ENCODE measurements at places on chromosomes 12 and 14.

DNA sequence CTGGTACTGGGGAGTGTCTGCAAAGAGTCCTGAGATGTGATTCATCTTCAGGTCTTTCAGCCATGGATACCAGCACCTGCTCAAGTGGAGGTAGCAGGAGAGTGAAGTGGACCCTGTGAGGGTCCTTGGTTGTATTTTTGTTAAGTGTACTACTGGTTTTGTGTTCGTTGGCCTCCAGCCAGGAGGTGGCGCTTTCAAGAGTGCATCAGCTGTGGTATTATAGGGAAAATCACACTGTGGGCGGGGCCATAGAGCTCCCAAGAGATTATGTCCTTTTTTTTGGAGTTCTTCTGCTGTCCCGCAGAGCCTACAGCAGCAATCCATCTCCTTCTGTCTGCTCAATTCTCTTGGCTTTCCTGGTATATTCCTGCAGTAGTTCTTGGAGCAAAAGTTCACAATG, 66.8 kb downstream of the SPATA7 start:
- DNase-seq: no peak

- no peak for DNase-seq
Observed at GRCh38 chr12:110822821-110823415, 23.9 kb upstream of the CCDC63 start.

DNA sequence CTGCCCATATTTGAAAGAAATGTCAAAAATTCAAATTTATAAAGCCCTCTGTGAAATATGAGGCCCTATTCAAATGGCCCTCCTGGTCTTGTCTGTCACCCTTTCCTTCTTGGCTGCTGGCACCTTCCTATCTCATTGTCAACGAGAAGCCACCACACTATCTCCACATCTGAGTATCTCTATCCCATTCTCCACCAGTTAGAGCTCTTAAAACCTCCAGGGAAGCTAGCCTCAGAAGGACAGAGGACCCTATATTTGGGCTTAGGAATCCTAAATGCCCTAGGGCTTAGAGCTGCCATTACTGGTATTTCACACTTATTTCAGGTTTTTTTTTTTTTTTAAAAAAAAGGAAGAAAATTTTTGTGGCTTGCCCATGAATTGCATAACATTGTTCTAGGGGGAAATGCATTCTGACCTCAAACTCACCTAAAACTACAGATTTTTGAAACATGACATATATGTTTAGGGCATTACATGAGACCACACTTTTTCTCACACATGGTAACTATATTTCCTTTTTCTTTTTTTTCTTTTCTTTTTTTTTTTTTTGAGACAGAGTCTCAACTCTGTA, 25.0 kb downstream of the SLC25A21 start:
- no peak for DNase-seq

DNA sequence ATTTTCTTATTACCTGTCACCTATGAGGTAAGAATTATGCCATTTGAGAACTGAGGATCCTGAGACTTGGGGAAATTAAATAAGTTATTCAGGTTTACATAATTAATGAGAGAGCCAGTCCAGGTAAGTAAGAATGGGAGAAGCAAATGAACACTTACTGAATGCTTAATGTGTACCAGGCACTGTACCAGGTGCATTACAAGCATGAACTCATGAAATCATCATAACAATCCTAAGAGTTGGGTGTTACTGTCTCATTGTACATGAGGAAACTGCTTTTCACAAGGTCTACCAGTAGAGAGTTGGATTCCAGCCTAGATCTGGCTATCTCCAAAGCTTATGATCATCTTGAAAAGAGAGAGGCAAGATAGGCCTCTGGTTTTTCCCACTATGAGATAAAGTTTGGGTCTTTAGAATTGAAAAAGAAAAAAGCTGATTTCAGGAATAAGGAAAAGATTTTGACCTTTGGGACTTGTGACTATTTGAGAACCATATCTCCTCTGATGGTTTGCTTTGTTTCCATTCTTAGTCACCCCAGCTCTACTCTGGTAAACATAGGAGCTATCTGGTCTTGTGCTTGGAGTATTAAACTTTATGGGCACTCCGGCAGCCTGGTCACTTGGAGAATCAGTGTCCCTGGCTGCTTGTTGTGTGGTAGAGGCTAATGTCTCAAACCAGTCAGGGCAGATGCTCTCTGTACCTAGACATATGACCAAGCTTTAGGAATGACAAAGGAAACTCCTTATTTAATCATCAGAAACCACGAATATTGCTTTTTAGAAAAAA, 48.0 kb downstream of the PTHLH start:
- DNase-seq: no peak

DNA sequence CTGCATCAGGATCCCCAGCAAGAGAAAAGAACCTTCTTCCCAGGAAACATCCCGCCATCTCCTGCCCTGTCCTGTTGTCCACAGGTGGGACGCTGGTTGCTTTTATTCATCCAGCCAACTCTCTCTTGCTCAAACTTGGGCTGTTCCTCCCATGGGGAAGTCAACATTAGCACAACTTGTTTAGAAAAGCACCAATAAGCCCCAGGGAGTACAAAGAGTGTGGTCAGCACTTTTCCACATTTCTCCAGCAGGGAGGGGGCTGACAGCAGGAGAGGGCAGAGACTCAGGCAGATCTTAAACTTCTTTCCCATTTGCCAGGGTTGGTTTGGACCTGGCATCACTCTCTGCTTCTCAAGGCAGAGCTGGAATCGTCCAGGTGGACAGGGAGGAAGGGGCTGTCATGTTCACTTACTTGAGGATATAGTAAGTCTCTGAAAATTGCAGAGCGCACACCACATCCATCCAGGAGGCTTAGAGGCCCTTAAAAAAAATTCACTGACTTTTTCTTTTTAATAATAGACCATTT, 74.9 kb downstream of the RBM19 start:
- DNase-seq: no peak

DNA sequence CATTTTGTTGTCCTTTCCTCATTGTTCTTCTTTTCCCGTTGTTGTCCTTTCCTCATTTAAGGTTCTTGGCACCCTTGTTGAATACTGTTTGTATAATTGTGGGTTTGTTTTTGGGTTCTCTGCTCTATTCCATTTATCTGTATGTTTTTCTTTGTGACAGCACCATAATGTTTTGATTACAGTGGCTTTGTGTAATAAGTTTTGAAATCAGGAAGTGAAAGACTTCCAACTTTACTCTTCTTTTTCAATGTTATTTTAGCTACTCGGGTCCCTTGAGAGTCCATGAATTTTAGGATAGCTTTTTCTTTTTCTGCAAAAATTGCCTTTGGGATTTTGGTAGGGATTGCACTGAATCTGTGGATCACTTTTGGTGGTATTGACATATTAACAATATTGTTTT, 28.1 kb downstream of the ETNK1 start:
- no peak for DNase-seq

DNA sequence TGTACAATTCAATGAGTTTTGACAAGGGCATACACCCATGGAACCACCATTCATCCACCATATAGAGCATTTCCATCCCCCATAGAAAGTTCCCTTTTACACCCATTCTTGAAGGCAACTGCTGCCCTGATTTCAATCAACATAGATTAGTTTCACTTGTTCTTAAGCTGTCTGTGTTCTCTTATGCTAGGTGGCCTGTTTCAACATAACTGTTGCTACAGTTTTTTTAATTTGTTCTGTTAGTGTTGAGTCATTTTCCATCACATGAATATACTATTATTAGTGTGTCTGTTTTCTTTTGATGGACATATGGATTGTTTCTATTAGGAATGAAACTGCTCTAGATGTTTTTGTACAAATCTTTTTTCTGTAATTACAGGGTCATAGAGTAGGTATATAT, 123.4 kb downstream of the PTPRQ start:
- DNase-seq: no peak

- DNase-seq: peak; percentile 9
Observed at GRCh38 chr14:102825307-102826095, 48.3 kb downstream of the TRAF3 start.

DNA sequence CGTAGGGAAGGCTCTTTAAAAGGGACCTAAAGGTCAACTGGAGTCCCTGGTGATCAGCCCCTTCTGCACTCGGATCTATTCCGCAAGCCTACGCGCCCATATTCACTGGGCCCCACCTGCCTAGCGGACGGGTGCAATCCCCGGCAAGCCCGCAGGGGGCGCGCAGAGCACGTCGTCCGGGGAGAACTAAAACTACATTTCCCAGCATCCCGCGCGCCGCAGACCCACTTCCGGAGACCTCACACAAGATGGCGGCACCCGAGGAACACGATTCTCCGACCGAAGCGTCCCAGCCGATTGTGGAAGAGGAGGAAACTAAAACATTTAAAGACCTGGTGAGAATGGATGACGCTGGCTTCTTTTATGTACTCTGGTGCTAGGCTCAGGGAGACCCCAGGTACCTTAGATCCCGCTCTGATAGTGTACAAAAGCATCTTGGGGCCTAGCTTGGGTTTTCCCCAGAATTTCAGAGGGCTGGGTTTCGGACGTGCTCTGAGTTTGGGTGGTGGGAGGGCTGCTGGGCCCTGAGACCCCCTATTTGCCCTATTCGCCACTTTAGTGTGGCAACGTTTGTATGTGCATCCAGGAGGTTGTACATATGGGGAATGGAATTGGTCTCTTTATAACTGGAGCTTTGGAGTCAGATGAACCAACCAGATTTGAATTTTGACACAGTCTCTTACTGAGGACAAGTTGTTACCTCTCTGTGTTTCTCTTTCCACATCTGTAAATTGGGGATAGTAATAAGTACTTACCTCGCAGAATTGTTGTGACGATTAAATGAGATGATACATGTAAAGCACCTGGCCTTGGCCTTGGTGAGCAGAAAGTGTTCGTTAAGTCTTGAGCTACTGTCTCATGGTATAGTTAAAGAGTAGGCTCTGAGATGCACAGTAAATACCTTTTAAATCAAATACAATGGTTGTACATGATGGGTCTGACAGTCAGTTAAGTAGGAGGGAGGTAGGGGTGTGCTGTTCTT, at the start of gene DDX47:
Gene DDX47, plus strand, starts transcription at position 227 of the 982 bp plus-strand sequence. Its CDS starts 22 bp downstream, at position 249.
- peak; percentile 90 for DNase-seq

DNA sequence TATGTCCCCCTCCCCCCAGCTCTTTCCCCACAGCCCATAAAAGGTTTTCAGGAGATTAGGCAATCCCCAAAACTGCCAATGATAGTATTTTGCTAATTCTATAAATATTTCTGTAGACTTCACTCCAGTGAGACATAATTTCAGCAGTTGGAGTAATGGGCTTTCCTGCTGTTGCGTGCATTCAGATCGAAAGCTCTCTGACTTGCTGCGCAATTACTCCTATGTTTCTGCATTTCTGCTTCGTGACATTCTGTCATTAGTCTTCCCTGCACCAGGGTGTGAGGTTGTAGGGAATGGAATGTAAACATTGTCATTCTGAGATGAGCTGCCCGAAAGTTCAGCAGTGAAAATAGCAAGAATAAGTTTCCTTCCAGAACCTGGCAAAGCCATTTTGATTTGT, 58.2 kb downstream of the SAMD4A start:
- DNase-seq: no peak

DNA sequence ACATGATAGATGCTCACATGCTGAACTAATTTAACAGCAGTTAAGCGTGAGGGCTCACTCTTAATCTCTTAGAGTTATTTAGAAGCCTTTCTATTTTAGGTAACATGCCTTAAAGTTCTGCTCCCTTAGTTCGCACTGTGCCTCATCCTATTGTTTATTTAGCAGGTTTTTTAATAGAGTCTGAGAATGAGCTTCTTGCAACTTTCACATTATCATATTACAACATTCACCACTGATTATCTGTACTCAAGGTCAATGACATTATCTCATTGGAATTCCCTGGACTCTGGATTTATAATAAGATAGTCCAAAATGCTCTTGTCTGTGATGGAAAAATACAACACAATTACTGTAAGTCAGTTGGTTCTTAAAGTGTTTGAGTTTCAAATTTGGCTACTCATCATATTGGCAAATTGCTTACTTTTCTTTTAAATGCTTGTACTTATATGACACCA, 183.6 kb upstream of the SLC38A2 start:
- DNase-seq: no peak

GRCh38 chr12:116633476-116633875, 74.3 kb downstream of the MAP1LC3B2 start:
- no peak for DNase-seq

DNA sequence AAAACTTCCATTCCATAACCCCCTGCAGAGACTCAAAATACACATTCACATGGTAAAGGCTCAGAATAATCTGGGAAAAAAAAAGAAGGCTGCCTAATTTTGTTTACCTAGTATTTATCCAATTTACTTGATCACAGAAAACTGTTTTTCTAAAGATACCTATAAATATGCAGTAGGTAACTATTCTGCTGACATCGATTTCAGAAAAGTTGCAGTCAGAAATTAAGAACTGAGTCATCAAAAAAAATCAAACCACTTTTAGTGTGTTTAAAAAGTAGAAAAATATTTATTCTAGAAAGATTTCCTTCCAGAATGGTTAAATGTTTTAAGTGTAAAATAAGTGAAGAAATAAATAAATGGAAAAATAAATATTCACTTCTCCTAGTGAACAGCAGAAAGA, 254.5 kb upstream of the CAND1 start:
- DNase-seq: no peak

- DNase-seq: no peak
Observed at GRCh38 chr12:10226731-10227130, 14.1 kb downstream of the GABARAPL1 start.
